CD4-positive, alpha-beta T cell treated with Interleukin-12 subunit alpha and Interleukin-12 subunit beta, for 1 hour (primary cell): ENCODE measurements at places on chromosomes 5 and 9.

GRCh38 chr9:8095672-8096086 lies 296.1 kb upstream of the DMAC1 start:
- no peak for DNase-seq

GRCh38 chr5:5150667-5151066 lies 10.5 kb downstream of the ADAMTS16 start:
- DNase-seq = no peak

DNA sequence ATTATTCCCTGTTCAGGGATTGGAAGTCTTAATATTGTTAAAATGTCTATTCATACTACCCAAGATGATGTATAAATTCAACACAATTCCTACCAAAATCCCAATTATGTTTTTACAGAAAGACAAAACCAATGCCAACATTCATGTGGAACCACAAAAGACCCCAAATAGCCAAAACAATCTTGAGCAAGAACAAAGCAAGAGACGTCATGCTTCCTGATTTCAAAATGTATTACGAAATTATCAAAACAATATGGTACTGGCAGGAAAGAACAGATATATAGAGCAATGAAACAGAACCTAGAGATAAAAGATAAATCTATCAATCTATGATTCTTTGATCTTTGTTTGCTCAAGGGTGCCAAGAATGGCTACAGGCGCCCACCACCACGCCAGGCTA lies 237.9 kb downstream of the TAF11L14 start:
- DNase-seq = no peak

DNA sequence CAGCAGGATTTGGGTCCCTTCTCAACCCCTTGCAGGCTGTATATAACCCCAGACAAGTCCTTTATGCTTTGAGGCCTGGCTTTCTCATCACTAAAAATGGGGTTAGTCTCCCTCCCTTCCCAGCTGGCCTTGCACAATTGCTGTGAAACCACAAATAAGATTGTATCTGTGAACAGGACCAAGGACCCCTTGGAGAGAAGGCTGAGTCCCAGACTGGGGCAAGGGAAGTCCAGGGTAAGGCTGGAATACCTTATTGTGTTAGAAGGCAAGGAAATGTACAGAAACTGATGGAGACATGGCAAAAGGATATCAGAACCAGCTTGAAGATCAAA lies 11.4 kb downstream of the MACROH2A1 start:
- DNase-seq = no peak

DNA sequence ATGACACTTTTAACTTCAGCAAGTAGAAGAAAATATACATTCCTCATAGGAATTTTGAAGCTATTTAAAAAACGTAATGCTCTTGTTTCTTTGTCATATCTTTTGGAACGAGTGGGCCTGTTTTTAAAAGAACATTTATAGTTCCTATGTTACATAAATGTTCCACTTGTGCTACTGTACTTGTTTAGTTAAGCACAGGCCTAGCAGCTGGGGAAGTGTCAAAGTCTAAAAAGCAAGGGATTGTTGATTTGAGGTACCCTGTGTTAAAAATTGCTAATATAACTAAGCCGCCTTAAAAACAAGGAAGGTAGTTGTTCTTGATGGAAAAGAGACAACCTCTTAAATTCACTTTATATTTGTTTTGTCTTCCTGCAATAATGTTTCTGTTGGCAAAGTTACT lies 27.2 kb upstream of the ELL2 start:
- DNase-seq = no peak

GRCh38 chr9:91273853-91274552 lies 87.7 kb downstream of the AUH start:
- DNase-seq = no peak

DNA sequence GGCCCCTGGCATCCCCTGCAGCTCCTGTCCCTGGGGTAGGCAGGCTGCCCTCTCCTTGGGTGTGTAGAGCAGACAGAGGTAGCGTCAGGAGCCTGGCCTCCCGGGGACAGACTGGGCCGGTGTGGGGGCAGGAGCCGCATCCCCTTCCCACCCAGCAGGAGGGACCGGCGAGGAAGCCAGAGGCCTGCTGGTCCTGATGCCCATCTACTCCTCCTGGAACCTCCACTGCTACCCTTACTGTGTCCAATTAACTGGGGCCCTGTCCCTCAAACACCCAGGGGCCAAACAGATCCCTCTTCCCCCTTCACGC lies 15.6 kb downstream of the RALGDS start:
- DNase-seq = no peak

DNA sequence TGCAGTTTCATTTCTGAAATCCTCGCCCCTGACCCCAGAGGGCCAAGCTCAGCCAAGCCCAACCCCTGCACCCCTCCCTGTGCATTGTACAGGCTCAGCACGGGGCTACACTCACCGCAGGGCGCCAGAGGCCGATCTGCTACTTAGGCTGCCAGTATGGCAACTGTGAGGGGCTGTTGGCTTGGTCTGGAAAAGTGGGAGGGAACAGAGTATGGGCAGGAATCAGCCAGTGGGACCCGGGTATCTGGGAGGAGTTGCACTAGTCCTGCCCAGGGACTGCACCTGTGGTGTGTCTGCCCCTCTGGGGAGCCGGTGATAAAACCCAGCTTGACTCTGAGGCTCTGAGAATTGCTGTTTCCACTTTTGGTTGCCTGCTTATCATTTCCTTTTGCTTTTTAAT lies 167.4 kb upstream of the KIF2A start:
- DNase-seq = no peak
